T-cell (primary cell): ENCODE measurements at places on chromosomes 6 and 20.

DNA sequence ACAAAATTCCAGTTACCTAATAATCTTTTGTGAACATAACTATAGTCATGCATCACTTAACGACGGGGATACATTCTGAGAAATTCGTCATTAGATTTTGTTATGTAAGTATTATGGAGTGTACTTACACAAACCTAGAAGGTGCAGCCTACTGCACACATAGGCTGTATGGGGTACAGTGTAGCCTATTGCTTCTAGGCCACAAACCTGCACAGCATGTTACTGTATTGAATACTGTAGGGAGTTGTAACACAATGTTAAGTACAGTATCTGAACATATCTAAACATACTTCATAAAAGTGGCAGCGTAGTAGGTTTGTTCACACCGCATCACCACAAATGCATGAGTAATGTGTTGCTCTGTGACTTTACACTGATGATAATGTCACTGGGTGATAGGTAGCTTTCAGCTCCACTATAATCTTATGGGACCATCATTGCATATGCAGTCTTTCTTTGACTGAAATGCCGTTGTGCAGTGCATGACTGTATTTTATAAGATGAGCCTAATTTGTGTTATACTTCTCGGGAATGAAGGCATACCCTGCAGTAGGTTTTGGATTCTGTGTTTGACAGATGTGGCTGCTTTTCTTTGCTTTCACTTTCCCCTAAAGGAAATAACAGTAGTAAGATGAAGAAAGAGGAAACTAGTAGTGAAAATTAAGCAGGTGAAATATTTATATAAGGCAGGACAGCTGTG is 365.6 kb downstream of the FARS2 start:
- no peaks in the 10 kb centered on the region for H3K36me3 ChIP-seq
- peaks cover 25% of the 10 kb centered on the region for H3K4me1 ChIP-seq
- no peaks in the 10 kb centered on the region for H3K27me3 ChIP-seq

GRCh38 chr20:1861347-1861976 is 33.7 kb upstream of the SIRPA start:
- no peak for DNase-seq
- no peaks in the 10 kb centered on the region for H3K27me3 ChIP-seq
- no peaks in the 10 kb centered on the region for H3K36me3 ChIP-seq
- no peak overlapping the region for H3K27ac ChIP-seq

DNA sequence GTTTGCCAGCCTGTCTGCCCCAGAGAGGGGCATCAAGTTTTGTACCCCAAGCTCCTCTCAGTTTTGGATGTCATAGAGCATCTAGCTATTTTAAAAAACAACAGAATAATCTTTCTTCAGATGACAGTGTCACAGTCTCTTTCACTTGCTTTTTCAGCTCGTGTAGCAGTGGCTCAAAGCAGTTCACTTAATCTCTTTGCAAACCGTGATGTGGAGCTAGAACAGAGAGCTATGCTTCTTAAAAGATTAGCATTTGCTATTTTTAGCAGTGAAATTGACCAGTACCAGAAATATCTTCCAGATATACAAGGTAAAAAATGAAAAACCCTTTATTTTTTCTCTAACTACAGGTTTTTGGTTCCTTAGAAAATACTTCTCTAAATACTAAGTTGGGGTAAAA is 37.3 kb downstream of the PGM3 start:
- no peaks in the 10 kb centered on the region for H3K27me3 ChIP-seq
- no peak overlapping the region for H3K27ac ChIP-seq
- peaks cover 65% of the 10 kb centered on the region for H3K36me3 ChIP-seq

DNA sequence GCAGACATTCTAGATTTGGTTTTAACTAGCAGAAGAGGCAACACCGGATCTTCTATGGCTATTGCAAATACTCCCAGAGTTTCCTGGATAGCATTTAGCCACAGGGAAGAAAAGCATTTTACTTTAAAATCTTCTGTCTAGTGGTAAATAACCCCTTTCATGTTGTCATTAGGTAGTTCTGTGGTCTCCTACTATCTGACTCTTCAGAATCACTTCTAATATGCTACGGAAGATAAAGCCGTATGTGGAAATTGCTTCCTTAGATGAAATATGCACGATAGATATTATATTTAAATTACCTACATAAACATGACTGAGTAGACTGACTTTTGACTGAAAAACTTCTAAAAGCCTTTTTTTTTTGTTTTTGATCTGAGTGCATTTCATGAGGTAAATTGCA is 759 bp downstream of the CRISP3 start:
- no peak overlapping the region for H3K27ac ChIP-seq
- no peaks in the 10 kb centered on the region for H3K4me1 ChIP-seq
- no peak for DNase-seq
- no peak overlapping the region for H3K4me3 ChIP-seq
- H3K36me3 ChIP-seq, result no peaks in the 10 kb centered on the region
- H3K27me3 ChIP-seq, result no peaks in the 10 kb centered on the region

DNA sequence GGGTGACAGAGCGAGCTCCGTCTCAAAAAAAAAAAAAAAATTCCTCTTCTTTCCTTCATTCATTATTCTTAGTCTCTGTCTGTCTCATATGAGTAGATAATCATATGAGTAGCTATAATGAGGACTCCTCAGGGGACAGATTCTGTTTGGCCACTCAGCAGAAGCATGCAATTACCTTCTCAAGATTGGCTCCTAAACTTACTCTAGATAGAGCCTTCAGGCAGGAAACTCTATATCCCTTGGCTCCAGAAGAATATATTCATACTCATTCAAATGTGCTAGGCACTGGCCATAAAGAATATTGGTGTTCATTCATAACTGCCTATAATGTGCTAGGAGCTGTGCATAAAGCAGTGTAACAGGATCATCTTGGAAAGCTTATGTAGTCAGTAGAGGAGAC is 2.2 kb upstream of the ACAT2 start:
- DNase-seq, result no peak
- H3K36me3 ChIP-seq, result peaks cover 38% of the 10 kb centered on the region

DNA sequence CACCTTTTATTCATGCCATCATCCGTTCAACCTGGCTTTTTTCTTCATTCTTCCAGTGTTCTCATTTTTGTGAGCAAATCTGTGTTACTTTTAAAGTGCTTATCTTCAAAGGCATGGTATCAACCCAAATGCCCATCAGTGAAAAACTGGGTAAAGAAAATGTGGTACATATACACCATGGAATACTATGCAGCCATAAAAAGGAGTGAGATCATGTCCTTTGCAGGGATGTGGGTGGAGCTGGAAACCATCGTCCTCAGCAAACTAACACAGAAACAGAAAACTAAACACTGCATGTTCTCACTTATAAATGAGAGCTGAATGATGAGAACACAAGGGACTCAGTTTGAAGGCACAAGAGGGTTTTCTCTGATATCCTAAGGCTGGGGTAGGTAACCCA is 130.3 kb downstream of the CCDC170 start:
- H3K4me3 ChIP-seq, result no peak overlapping the region
- no peaks in the 10 kb centered on the region for H3K27me3 ChIP-seq
- no peak for DNase-seq
- H3K4me1 ChIP-seq, result no peaks in the 10 kb centered on the region

GRCh38 chr6:17494177-17494576 is 100.8 kb downstream of the CAP2 start:
- H3K4me3 ChIP-seq, result no peak overlapping the region
- H3K27ac ChIP-seq, result no peak overlapping the region
- no peaks in the 10 kb centered on the region for H3K4me1 ChIP-seq

GRCh38 chr20:1505871-1506270 is 14.7 kb upstream of the SIRPB2 start:
- peaks cover 12% of the 10 kb centered on the region for H3K27me3 ChIP-seq
- no peak overlapping the region for H3K4me3 ChIP-seq
- no peaks in the 10 kb centered on the region for H3K36me3 ChIP-seq
- H3K4me1 ChIP-seq, result no peaks in the 10 kb centered on the region
- no peak for DNase-seq

GRCh38 chr6:28104392-28105244 is 19.8 kb upstream of the ZSCAN16 start:
- no peaks in the 10 kb centered on the region for H3K36me3 ChIP-seq
- peaks cover 10% of the 10 kb centered on the region for H3K4me1 ChIP-seq
- H3K27me3 ChIP-seq, result no peaks in the 10 kb centered on the region
- peak overlapping the region; percentile 36 for H3K4me3 ChIP-seq
- H3K27ac ChIP-seq, result peak overlapping the region; percentile 81
- peak; percentile 75 for DNase-seq

DNA sequence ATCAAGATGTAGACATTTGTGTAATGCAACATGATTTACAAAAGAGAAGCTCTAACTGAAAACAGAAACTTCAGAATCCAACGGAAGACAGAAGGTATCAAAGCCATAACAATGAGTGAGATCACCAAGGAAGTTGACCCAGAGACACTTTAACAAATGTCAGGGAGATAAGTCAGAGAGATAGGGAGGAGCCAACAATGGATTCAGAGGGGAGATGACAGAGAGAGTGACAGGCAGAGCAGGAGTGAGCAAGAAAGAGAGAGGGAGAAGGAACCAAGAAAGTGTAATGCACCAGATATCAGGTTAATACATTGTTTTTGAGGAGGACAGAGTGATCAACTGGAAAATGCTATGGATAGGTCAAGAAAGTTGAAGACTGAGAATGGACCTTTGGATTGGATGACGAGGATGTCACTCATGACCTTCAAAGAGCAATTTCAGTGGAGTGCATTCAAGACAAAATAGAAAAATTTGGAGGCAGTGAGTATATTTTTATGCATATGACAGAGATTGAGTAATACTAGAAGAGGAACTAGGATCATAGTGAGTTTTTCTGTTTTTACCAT is 86.6 kb downstream of the TRDN start:
- no peaks in the 10 kb centered on the region for H3K27me3 ChIP-seq
- no peak for DNase-seq
- H3K4me1 ChIP-seq, result no peaks in the 10 kb centered on the region
- H3K4me3 ChIP-seq, result no peak overlapping the region
- no peaks in the 10 kb centered on the region for H3K36me3 ChIP-seq
- no peak overlapping the region for H3K27ac ChIP-seq

DNA sequence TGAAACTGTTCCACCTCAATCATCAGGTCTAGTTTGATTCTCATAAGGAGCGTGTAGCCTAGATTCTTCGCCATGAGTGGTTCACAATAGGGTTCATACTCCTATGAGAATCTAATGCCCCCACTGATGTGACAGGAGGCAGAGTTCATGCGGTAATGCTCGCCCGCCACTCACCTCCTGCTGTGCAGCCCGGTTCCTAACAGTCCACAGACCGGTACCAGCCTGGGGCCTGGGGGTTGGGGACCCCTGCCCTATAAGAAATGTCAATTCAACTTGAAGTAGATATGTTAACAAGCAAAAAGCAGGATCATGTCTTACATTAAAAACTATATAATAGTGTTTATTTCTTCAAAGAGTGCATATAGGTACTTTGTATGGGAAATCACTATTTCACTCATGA is 216.5 kb downstream of the COL19A1 start:
- no peak overlapping the region for H3K27ac ChIP-seq
- H3K4me1 ChIP-seq, result no peaks in the 10 kb centered on the region
- DNase-seq, result no peak
- no peaks in the 10 kb centered on the region for H3K36me3 ChIP-seq

DNA sequence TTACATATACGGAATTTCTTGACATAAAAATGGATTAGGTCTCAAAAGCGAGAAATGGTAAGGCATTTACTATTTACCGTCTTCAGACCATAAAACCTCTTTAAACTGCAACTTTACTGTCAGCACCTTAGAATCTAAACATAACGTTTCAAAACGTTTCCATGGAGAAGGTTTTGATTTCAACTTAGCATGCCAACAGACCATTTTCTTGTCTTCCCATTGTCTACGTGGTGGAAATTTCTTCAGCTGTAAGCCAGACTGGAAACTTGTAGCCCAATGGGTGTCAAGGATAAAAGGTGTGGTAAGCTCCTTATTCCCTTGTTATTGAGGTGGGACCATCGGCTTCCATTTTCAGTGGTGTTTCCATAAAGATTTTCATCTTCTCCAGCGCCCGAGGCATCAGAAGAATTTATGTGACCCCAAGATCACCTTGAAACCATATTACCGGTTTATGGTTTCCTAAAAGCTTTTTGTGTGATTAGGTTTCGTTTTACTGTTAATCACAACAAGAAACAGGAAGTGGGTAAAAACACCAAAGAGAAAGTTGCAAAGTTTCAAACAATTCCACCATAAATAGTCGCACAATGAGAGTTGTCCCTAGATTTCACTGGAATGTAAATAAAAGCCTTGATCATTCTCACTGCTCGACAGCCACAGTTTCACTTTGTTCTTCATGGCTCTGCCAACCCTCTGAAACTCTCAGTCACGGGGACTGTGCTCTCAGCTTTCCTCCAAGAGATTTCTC is 63.0 kb upstream of the CD2AP start:
- H3K27me3 ChIP-seq, result no peaks in the 10 kb centered on the region
- H3K27ac ChIP-seq, result peak overlapping the region; percentile 19
- peaks cover 12% of the 10 kb centered on the region for H3K4me1 ChIP-seq
- no peaks in the 10 kb centered on the region for H3K36me3 ChIP-seq
- peak overlapping the region; percentile 42 for H3K4me3 ChIP-seq

- no peak for DNase-seq
- H3K4me3 ChIP-seq, result no peak overlapping the region
Observed at GRCh38 chr6:137926207-137926731, 59.2 kb downstream of the TNFAIP3 start.

DNA sequence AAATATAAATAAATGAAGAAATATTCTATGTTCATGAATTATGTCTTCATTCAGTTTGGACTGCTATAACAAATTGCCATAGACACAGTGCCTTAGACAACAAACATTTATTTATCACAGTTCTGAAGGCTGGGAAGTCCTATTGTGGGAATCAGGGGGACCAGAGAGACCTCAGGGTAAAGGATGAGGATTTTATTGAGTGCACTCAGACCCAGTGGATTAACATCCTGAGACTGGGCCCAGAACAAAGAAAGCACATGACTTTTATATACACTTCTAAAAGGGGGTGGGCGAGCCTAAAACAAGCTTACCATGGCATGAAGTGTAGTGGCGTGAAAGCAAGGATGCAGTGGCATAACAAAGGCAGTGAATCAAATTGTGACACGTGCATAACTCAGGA is 26.9 kb upstream of the CBLN4 start:
- no peak overlapping the region for H3K4me3 ChIP-seq
- no peak overlapping the region for H3K27ac ChIP-seq
- H3K36me3 ChIP-seq, result no peaks in the 10 kb centered on the region
- no peaks in the 10 kb centered on the region for H3K27me3 ChIP-seq

- no peak overlapping the region for H3K4me3 ChIP-seq
- DNase-seq, result no peak
- no peak overlapping the region for H3K27ac ChIP-seq
- H3K36me3 ChIP-seq, result no peaks in the 10 kb centered on the region
- no peaks in the 10 kb centered on the region for H3K4me1 ChIP-seq
Observed at GRCh38 chr6:139698526-139699176, 324.2 kb upstream of the CITED2 start.

GRCh38 chr6:35780719-35781118 is at the start of gene CLPSL1:
Gene CLPSL1 (plus strand): TSS chr6:35781019. CDS start chr6:35781111, 92 bp downstream.
- H3K27me3 ChIP-seq, result peaks cover 40% of the 10 kb centered on the region
- H3K4me3 ChIP-seq, result no peak within 1 kb of the TSS
- H3K27ac ChIP-seq, result no peak within 1 kb of the TSS

DNA sequence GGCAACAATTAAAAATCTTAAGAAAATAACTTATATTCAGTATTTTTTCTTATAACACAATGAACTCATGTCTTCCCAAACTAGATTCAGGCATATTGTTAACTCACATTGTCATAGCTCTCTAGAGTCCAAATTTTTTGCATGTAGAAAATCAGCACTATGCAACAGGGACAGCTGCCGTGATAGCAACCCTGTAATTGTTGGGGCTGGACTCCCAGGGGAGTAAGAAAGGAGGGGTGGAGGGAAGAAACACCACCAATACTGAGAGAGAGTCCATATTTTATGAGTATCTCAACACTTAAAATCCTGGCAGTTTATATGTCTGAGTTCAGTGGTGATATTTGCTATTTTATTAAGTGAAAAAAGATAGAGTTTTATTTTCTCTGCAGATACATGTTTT is 89.6 kb upstream of the HS3ST5 start:
- H3K27me3 ChIP-seq, result no peaks in the 10 kb centered on the region
- no peaks in the 10 kb centered on the region for H3K36me3 ChIP-seq
- no peak overlapping the region for H3K4me3 ChIP-seq
- DNase-seq, result no peak
- H3K27ac ChIP-seq, result no peak overlapping the region
- no peaks in the 10 kb centered on the region for H3K4me1 ChIP-seq
